Cortex of kidney (tissue), 1 donor: ENCODE measurements at places on chromosomes 11 and 22.

DNA sequence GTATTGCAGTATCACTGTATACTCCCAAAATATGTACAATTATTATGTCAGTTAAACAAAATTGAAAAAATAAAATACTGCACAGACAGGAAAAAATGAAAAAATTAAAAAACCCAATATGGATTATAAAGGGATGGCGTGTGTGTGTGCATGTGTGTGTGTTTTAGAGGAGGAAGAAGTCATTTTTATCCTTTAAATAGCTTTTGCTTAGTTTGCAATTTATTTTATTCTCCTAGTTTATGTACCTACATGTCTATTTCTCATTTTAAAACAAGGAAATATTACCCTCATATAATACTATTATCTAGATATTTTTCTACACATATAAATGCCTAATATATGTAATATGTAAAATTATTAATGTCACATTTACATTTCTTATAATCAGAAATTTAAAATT, 1144.3 kb downstream of the LRRC4C start:
- no peak for DNase-seq

DNA sequence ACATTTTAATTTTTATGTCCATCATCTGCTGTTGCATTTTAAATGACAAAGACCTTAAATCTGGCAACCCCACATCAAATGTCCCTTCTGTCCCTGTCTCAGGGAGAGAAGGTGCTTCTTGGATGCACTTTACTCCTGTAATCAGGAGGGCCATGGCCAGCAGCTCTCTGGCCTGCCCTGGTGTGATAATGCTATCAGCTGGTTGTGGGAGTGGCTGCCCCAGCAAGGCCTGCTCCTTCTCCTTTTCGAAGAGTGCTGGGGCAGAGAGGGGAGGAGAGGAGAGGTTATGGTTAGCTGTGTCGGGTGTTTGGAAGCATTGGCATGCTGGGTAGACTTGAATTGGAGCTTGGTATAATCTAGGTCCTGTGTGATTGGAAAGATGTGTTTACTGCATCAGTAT, 12.8 kb downstream of the TNRC6B start:
- DNase-seq = no peak

- DNase-seq = no peak
These were observed 25.5 kb upstream of the DGKZ start for GRCh38 chr11:46321757-46322156.

DNA sequence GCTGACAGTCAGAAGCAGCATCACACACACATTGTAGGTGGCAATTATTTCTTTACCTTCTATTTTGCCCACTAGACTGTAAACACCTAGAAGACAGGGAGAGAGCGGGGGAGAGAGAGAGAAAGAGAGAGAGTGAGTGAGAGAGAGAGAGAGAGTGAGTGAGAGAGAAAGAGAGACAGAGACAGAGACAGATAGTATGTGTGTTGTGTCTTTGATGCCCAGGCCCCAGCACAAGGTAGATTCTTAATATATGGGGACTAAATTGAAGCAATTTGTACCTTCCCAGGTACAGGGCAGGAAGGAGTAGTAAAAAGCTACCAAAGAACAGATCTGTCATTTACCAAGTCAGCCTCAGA, 163.7 kb downstream of the PKNOX2 start:
- DNase-seq = no peak

- no peak for DNase-seq
These were observed 106.7 kb downstream of the MRTFA start for GRCh38 chr22:40529821-40530220.

GRCh38 chr22:26565181-26565580, 24.8 kb downstream of the TPST2 start:
- DNase-seq = no peak
